Suppressor macrophage treated with lipopolysaccharide for 4 hours (primary cell): ENCODE measurements at places on chromosomes 3 and 15.

GRCh38 chr3:106577241-106577640 is 708.4 kb upstream of the CBLB start:
- DNase-seq: no peak

- DNase-seq: peak; percentile 69
Observed at GRCh38 chr3:40718681-40719080, 193.9 kb downstream of the ZNF621 start.

- no peak for DNase-seq
Observed at GRCh38 chr3:28039829-28040228, 201.6 kb upstream of the CMC1 start.

DNA sequence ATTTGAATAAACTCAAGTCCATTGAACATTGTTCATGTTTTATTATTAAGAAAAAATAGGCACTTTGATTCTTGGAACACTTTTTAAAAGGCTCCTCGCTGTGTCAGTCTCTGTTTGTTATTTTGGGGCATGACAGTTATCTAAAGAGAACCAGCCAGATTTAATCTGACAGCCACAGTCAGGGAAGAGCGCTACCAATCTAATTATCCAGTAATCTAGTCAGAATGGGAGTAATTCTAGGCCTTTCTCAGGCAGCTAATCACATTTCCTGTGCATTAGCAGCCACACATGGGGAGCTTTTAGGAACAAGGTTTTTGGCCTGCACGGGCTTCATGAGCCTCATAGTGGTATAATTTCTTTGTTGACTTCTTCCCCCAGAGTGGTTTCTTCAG is 362.2 kb downstream of the RBMS3 start:
- DNase-seq: no peak

DNA sequence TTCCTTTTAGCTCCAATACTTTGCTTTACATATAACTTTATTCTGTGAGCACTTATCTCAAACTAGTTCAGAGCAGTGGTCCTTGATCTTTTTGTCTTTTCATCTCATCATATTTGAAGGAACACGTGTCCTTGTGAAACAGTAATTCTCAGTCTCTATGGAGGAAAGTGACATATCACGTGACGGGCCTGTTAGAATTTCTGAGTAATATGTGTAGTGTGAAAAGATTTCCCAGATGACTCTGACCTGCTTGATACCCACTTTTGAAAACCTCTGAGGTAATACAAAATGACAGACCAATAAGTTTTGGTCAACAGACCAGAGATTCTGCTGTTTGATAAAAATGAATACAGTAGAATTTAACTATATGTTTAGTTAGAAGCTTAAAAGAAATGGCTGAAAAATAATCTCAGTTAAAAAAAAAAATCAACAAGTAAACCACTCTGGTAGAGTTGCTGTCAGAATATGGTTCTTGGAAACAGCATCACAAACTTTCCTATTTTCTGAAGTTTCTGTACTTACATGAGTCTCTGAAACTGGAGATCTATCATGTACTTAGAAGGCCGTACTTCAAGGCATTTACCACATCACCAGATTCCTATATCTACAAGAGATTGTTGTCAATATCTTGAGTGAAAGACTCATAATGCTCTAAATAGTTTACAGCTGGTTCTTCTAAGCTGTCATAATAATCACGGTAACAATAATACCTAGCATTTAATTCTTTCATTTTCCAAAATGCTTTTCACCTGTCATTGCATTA is 590.2 kb upstream of the TBL1XR1 start:
- DNase-seq: no peak

DNA sequence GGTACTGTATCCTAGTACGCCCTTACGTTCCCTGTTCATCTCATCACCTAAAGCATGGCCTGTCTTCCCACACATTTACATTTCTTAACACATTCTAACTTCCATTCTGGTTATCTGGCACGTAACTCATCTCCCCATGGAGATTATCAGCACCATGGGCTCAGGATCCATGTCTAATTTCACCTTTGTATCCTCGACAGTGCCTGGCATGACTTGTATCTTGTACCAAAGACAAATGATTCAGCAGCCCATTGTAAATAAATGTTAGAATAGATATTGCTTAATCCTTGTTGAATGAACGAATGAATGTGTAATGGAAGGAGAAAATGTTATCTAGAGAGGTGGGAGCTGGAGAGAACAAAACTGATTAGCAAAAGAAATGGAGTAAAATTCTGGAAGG is 69.7 kb upstream of the TPM1 start:
- no peak for DNase-seq

- peak; percentile 87 for DNase-seq
Observed at GRCh38 chr3:23113455-23114171, 89.5 kb upstream of the UBE2E2 start.

GRCh38 chr3:10551821-10552630 is 46.6 kb upstream of the ATP2B2 start:
- peak; percentile 94 for DNase-seq

GRCh38 chr3:183370391-183370790 is 58.0 kb downstream of the MCF2L2 start:
- peak; percentile 52 for DNase-seq

- no peak for DNase-seq
Observed at GRCh38 chr3:102733791-102734563, 299.2 kb downstream of the ZPLD1 start.

DNA sequence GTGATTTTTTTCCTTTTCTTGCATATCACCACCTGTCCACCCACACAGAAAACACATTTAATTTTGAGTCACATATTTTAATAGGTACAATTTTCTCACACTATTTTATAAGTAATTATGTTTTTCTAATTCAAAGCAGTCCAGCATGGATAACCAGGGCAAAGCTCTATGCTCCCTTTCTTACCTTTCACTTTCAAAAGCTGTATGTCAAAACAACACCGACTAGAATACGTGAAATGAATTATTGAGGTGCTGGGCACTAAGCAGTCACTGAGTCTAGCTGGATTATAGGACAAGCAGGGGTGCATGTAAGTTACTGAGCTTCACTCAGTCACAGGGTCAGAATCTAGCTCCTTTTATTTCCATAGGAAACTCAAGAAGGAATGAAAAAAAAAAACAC is 60.6 kb downstream of the LSAMP start:
- DNase-seq: no peak

DNA sequence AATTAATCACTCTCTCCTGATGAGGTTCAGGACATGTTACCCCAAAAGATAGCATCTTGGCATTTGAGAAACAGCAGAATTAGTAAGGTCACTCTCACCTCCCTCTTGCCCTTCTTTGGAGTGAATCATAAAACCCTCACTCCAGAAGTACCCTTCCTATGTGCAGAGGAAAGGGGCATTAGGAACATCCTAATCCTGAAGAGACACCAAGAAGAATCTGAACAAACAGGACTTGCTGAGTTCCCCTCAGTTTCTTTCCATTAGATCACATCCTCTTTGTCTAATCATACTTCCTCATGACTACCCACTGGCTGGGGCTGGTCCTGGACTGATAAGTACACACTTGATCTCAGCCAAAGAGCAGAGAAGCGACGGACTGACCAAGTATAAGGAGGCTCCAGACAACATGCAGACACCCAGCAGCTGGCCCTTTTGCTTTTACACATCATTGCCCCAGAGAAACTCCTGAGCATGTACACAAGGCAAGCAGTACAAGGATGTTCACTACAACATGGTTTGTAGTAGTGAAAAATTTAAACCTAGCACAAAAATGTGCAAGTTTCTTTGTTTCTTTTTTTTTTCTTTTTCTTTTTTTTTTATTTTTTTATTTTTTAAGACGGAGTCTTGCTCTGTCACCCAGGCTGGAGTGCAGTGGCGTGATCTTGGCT is 15.0 kb upstream of the TM6SF1 start:
- DNase-seq: peak; percentile 87

DNA sequence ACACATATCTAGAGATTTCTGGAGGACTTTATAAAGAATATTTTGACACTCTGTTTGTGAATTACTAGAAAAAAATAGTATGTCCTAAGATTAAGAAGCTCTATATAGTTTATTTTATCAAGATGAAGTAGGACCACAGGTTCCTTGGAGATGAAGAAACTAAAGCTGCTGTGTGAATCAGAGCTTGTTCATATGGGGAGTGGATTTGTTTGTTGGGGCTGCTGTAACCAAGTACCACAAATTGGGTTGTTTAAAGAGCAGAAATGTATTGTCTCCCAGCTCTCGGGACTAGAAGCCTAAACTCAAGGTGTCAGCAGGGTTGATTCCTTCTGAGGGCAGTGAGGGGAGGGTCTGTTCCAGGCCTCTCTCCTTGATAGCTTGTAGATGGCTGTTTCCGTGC is 270.6 kb upstream of the UMPS start:
- no peak for DNase-seq

DNA sequence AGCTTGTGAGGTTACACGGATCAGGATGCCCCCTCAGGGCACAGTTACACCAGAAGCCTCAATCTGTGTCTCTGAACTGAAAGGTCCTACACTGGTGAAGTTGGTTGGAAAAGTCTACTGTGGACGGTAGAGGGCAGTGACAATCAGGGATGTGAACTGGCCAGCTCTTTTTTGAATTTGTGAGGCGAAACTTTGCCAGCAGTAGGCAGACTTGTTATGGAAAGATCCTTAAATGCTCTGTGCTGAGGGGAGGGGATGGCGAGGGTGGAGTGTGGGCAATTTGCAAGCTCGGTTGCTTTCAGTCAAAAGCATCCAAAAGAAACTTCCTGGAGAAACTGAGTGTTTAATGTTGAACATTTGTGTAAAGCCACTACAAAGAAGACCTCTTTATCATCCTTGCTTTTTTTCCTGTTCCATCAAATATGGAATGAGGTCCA is 127.4 kb upstream of the ABHD17C start:
- DNase-seq: peak; percentile 73

DNA sequence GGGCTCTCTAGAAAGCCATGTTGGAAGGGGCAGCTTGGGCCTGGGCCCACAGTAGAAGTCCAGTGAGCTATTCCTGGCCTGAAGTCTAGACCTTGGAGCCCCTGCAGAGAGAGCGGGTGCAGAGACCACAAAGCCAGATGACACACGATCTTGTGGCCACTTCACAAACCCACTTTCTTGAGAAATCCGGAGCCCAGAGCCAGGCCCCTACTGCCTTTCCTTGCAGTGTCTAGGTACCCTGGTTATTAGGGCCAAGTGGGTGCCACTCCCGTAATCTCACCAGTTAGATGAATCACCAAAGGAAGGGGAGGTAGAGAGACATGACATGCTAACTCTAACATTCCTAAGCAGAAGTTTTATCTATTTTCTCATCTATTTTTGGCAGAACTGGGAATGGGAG is 72.5 kb upstream of the ADAMTSL3 start:
- DNase-seq: no peak

- no peak for DNase-seq
Observed at GRCh38 chr3:21446945-21447475, 304.0 kb downstream of the ZNF385D start.

DNA sequence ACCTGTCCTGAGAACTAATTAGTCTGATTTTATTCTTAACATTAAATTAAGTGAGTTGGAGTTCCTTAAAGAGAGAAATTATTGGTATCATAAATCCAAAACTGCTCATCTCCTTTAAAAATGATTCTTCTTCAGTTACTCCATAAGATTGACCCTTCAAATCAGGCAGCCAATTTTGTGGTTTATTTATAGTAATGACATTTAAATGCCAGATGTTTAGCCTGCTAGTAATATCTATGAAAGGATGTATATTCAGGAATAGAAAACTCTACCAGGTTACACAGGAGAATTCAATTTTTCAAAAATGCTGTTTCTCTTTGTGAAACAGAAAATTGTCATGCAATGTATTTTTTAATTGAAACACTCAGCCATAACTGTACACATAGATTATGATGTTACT is 457.8 kb upstream of the ROBO2 start:
- DNase-seq: no peak

GRCh38 chr3:4462369-4463040 is 4.6 kb downstream of the SUMF1 start:
- DNase-seq: no peak

DNA sequence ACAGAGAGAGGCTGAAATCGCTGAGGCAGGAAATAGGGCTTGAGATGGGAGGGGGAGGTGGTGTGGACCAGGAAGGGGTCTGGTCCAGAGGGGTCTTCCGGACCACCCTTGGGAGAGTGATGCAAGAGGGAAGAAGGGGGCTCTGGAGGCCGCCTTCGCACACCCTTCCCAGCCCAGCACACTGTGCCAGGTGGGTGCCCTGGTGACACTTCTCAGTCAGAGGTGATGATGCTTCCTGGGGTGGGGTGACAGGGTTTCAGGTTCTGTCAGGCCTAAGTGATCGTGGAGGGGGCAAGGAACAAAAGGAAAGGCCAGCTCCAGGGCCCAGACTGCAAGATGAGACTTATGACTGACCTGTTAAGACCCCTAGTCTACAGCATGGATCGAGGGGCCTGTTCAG is 12.7 kb downstream of the SEMA3G start:
- DNase-seq: no peak

DNA sequence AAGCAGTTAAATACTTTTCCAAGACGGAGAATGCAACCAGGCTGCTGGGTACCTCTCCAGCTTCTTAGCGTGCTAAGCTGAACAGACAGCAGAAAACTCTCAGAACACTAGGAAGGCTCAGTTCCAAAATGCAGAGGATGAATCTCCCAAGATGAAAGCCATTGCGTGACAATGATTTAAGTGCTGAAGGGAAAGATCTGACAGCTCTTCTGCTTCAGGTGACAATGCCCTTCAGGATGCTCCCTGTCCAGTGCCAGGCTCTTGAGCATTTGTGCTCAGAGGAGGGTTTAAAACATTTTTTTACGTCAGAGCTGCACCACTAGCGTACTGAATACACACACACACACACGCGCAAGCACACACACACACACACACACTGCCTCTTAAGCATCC is 26.3 kb downstream of the ARHGEF3 start:
- no peak for DNase-seq

DNA sequence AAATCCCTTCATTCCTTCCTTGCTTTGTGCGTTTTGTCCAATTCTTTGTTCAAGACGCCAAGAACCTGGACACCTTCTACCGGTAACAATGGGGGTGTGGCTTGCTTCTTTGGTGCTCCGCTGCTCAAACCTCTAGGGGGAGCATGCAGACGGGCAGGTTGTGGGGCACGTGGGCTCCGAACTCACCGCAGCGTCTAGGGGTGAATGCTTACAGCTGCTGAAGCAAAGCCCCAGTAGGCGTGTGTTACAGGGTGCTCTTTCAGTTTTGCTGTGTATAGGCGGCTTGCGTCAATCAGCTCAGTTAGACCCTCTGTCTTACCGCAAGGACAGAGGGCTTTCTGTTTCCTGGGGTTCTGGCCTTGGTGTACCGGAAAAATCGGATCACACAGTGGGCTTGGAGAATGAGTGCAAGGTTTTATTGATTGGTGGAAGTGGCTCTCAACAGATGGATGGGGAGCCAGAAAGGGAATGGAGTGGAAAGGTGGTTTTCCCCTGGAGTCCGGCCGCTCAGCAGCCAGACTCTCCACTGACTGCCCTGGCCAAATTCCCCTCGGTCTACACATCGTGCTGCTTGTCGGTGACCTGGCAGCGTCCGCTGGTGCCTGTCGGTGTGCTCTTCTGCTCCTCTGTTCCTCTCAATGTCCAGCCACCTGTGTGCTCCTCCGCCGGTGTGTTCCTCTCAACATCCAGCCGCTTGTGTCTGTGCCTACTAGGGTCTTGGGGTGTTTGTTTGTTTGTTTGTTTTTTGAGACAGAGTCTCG is 1.2 kb upstream of the LRRC34 start:
- DNase-seq: peak; percentile 57

- DNase-seq: no peak
Observed at GRCh38 chr15:62462721-62463120, 297.6 kb upstream of the C2CD4B start.
